Activated naive CD4-positive, alpha-beta T cell treated with anti-CD3 and anti-CD28 coated beads for 36 hours (primary cell): ENCODE measurements at places on chromosomes 12 and 14. TPM values are rescaled to one million over a fixed set of nuclear protein-coding genes. Genes with fewer than 3 reads are reported as not detected.

C1QL4 gene
- total RNA-seq = not detected

CPNE6 gene
- not detected for total RNA-seq

AHNAK2 gene
- total RNA-seq = 0.10 TPM

RNU4-1 gene
- total RNA-seq = 685 TPM

DNA sequence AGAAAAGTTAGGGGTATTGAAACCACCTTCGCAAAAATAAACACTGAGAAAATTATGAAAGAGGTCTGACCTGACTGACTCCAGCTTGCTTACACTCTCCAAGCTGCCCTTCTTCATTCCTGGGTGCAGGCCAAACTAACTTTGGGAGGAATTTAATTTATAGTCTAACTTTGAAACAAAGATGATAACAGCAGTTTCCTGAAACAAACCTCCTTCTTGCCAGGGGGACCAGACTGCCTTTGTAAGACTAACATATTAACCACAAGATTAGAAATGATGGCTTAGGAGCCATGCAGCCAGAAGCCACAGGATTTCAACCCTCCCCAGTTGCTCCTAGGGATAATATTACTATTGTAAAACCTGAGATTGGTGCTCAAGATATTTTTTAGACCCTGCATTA lies 13.8 kb upstream of the EEA1 start:
- no peak for DNase-seq
- no peak overlapping the region for H3K27ac ChIP-seq
- no peaks in the 10 kb centered on the region for H3K4me1 ChIP-seq

DNA sequence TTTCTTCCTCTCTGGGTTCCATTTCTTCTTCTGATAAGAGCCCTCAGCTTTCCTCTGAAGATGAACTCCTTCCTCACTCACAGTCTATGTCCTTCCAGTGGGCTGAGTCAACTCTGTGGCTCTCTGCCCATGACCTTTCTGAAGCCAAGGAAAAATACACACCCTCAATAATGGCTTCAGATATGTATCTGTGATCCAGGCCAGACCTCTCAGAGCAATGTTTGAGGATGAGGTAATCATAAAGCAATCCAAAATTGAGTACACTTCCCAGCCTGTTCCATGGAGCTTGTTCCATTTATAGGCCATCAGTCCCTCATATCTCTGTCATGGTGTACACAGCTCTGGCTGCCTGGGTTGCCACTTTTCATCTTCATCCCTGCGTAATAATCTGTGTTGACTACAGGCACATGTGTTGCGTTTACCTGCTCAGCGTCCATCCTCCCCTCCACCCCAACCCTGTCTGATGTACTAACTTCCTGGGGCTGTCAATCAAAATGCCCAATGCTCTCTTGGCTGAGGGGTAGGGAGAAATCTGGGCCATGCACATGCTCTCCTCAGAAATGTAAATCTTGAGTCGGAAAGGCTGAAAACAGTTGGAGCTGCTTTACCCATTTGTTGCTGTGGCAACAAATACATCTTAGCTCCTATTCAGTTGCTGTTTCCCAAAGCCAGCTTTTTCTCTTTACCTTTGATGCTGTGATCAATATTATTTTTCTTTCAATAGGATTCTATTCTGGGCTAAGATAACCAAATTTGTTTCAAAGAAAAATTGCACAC lies 377.8 kb upstream of the TMEM132C start:
- H3K4me1 ChIP-seq = no peaks in the 10 kb centered on the region
- no peak overlapping the region for H3K27ac ChIP-seq
- no peaks in the 10 kb centered on the region for H3K27me3 ChIP-seq
- no peak for DNase-seq

DNA sequence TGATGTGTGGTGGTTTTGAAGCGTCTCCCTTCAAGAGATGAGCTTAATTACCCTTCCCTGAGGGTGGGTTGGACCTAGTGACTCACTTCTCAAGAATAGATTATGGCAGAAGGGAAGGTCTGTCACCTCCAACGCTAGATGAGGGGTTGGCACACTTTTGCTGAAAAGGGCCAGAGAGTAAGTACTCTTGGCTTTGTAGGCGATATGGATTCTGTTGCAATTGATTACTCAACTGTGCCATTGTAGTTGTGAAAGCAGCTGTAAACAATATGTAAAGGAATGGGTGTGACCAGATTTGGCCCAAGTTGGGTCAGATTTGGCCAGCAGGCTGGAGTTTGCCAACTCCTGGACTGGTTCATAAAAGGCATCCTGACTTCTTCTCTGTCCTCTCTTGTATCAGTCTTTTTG lies 53.3 kb downstream of the SMIM41 start:
- no peaks in the 10 kb centered on the region for H3K4me1 ChIP-seq
- H3K4me3 ChIP-seq = no peak overlapping the region
- no peak overlapping the region for H3K27ac ChIP-seq
- no peaks in the 10 kb centered on the region for H3K36me3 ChIP-seq

DNA sequence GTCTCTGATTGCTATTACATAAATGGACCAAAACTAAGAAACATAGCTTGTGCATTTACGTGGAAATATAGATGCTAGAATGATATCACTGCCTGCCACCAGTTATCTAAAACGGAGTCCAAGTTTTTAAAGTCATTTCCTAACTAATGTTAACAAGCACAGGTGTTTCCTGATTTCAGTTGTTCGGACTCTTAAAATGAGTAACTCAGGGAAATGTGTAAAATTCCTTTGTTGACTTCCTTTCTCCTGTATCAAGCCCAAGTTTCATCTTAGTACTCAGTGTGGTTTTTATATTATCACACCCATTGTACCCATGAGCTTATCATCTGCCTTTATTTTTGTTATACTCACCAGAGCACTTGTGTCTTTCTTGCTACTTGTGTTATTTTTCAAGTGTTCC lies 13.2 kb upstream of the PRKCH start:
- H3K27ac ChIP-seq = no peak overlapping the region
- no peak for DNase-seq
- H3K36me3 ChIP-seq = peaks cover 33% of the 10 kb centered on the region
- peaks cover 18% of the 10 kb centered on the region for H3K4me1 ChIP-seq
- no peaks in the 10 kb centered on the region for H3K27me3 ChIP-seq

DNA sequence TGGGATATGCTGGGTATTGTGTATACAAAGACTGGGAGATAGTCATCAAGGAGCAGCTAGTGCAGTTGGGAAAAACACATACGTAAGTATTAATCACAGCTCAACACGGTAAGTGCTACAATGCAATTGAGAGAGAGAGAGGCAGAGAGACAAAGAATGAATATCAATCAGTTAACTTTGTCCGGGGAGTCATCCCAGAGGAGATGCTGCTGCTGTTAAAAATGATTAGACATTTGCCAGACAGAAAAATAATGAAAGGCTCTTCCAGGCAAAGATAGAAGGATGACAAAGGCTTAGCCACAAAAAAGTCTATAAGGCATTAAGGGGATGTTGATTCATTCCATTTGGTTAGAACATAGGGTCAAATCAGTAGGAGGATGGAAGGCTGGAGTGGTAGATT lies 45.1 kb downstream of the AKAP6 start:
- H3K4me1 ChIP-seq = peaks cover 9% of the 10 kb centered on the region
- H3K27ac ChIP-seq = no peak overlapping the region
- H3K36me3 ChIP-seq = no peaks in the 10 kb centered on the region
- H3K4me3 ChIP-seq = no peak overlapping the region
- no peaks in the 10 kb centered on the region for H3K27me3 ChIP-seq

DNA sequence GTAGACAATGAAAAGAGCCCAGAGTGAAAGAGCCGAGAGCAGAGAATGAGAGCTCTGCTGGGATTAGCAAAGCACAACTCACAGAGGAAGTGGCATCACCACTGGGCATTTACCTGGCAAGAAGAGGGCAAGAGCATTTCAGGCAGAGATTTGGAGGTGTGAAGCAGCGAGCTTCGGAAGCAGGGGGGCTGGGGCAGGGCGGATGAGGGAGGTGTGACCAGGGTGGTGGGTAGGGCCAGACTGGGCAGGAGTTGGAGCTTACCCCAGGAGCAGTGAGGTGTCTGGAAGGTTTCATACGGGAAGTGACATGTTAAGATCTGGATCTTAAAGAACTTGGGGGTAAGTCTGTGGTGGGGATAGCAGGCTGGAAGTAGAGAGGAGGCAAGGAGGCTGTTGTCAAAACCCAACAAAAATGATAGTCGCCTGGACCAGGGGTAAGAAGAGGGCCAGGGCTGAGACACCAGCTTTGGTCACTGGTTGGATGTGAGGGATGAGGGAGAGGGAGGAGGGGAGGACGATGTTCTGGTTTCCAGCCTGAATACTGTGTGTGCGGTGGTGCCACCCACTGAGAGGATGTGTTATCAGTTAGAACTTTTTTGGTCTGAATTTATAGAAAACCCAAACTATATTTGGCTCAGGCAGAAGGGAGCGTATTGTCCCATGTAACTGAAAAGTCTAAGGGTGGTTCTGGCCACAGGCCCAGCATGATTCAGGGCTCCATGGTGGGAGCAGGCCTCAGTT lies 5.2 kb downstream of the SMIM41 start:
- H3K27ac ChIP-seq = no peak overlapping the region
- peaks cover 10% of the 10 kb centered on the region for H3K4me1 ChIP-seq
- no peaks in the 10 kb centered on the region for H3K36me3 ChIP-seq

DNA sequence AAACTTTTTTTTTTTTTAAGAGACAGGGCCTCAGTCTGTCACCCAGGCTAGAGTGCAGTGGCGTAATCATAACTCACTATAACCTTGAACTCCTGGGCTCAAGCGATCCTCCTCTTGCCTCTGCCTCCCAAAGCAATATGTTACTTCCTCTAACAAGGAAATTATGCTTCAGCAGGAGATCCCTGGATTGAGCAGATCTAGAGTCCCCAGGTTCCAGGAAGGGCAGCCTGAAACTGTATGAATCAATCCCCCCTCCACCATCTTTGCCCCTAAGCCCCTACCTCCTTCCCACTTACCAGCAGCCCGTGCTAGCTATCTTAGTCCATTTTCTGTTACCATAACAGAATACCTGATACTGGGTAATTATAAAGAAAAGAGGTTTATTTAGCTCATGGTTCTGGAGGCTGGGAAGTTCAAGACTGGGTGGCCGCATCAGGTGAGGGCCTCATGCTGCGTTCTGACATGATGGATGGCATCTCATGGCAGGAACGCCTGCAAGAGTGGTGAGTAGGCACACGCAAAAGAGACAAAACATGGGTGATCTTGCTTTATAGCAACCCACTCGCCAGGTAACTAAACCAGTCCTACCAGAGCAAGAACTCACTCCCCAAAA lies 5.0 kb downstream of the TAMALIN start:
- no peaks in the 10 kb centered on the region for H3K27me3 ChIP-seq
- H3K4me3 ChIP-seq = no peak overlapping the region
- H3K36me3 ChIP-seq = peaks cover 7% of the 10 kb centered on the region
- no peak for DNase-seq
- peaks cover 9% of the 10 kb centered on the region for H3K4me1 ChIP-seq
- no peak overlapping the region for H3K27ac ChIP-seq

- no peak for DNase-seq
- H3K4me3 ChIP-seq = no peak overlapping the region
- no peaks in the 10 kb centered on the region for H3K36me3 ChIP-seq
- no peak overlapping the region for H3K27ac ChIP-seq
- no peaks in the 10 kb centered on the region for H3K27me3 ChIP-seq
These were observed 117.3 kb upstream of the LMNTD1 start for GRCh38 chr12:25670076-25671055.

GRCh38 chr14:67385618-67386017 lies 25.5 kb downstream of the EIF2S1 start:
- peaks cover 9% of the 10 kb centered on the region for H3K4me1 ChIP-seq
- H3K27me3 ChIP-seq = no peaks in the 10 kb centered on the region
- H3K36me3 ChIP-seq = peaks cover 35% of the 10 kb centered on the region
- no peak for DNase-seq

DNA sequence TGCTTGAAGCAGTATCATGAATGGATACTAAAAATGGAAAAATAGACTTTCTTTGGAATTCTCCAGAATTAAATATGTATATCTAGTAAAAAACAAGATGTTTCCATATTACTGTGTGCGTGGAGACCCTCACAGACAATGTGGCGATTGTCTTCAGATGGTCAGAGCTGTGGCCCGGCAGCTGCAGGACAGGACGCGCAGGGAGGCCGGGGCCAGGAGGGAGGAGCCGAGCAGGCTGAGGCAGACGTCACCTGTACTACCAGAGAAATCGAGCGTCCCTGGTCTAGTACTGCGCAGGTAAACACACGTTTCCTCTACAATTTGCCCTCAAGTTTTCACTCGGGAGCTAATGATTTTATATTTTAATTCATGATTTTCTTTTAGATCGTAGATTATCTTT lies 22.8 kb downstream of the DDX51 start:
- peaks cover 19% of the 10 kb centered on the region for H3K36me3 ChIP-seq
- H3K4me3 ChIP-seq = no peak overlapping the region
- no peaks in the 10 kb centered on the region for H3K27me3 ChIP-seq
- no peak overlapping the region for H3K27ac ChIP-seq

DNA sequence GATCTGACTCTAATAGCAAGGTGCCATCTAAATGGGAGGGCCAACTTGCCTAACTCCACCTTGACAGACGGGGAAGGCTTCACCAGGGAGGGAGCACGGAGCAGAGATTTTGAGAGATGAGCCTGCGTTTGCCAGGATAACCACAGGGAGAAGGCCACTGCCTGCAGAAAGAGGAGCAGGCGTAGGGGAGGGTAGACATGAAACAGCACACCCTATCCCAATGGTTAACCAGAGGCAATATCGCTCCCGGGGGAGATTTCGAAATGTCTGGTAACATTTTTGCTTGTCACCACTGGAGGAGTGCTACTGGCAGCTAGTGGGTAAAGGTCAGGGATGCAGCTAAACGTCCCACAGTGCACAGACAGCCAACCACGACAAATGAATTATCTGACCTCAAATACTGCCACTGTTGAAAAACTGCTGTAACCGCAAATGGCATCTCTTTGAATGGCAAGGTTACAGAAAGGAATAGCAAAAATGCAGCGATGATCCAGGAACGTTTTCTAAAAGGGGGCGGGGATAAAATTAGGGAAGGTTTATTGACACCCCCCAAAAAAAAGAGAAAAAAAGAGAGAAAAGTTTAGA lies 126.0 kb upstream of the ATF7IP start:
- H3K4me1 ChIP-seq = peaks cover 20% of the 10 kb centered on the region
- H3K36me3 ChIP-seq = peaks cover 11% of the 10 kb centered on the region
- no peaks in the 10 kb centered on the region for H3K27me3 ChIP-seq
- H3K27ac ChIP-seq = peak overlapping the region; percentile 79
- peak overlapping the region; percentile 68 for H3K4me3 ChIP-seq

GRCh38 chr12:4177262-4177661 lies 96.3 kb upstream of the CCND2 start:
- peak overlapping the region; percentile 72 for H3K27ac ChIP-seq
- no peaks in the 10 kb centered on the region for H3K27me3 ChIP-seq
- H3K4me1 ChIP-seq = peaks cover 21% of the 10 kb centered on the region
